ENCODE measurements at places on chromosomes 4 and X. TPM values are rescaled to one million over a fixed set of nuclear protein-coding genes. Genes with fewer than 3 reads are reported as not detected.

Gene MAGEA11
- total RNA-seq: not detected

Gene CDKL2
- total RNA-seq: 1.3 TPM

Gene ZNF630
- 0.32 TPM for total RNA-seq

Gene CT45A1
- not detected for total RNA-seq

Gene LINC00632
- total RNA-seq: 5.2 TPM

Gene BMP2K
- total RNA-seq: 173 TPM

Gene MEPE
- not detected for total RNA-seq

Gene MAGEA10
- not detected for total RNA-seq

Gene NDP
- not detected for total RNA-seq

Gene DTHD1
- not detected for total RNA-seq

Gene PDGFC
- 145 TPM for total RNA-seq

Gene DOK7
- not detected for total RNA-seq

Gene ANK2
- total RNA-seq: 23.2 TPM

Gene TBX22
- not detected for total RNA-seq

Gene SHROOM3
- total RNA-seq: 27.6 TPM

Gene ESX1
- total RNA-seq: not detected

Gene HELT
- not detected for total RNA-seq

Gene CCKAR
- total RNA-seq: 0.43 TPM

Gene CHIC1
- total RNA-seq: 10.4 TPM

Gene SULT1B1
- total RNA-seq: under 0.01 TPM

Gene IL1RAPL1
- total RNA-seq: 1.3 TPM

Gene C4orf33
- 11.2 TPM for total RNA-seq

Gene MAP7D3
- total RNA-seq: 14.5 TPM

Gene PRRG1
- 19.0 TPM for total RNA-seq

Gene TTC29
- under 0.01 TPM for total RNA-seq
